Stimulated activated CD8-positive, alpha-beta memory T cell treated with anti-CD3 and anti-CD28 coated beads, Interleukin-7, amount 100 ng/mL, for 1 hour (primary cell): ENCODE measurements at places on chromosomes 7 and 10.

DNA sequence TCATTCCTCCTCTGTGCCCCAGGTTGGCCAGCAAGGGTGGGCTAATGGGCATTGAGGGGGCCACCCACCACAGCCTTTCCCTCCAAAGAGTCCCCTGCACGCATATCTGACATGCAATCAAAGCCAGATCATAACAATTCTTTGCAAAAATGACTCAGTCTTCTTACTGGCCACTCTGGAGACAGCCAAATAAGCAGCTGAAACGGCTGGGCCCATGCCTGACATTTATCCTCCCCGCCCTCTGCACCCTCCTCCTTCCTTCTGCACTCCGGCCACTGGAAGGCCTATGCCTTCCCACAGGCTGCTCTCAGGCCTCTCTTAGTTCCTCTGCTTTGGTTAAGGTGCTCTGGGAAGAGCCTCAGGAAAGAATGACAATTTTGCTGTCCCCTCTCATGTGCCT is 29.2 kb upstream of the NPFFR1 start:
- no peak for DNase-seq

GRCh38 chr7:113144817-113145216 is 26.5 kb upstream of the SMIM30 start:
- no peak for DNase-seq

DNA sequence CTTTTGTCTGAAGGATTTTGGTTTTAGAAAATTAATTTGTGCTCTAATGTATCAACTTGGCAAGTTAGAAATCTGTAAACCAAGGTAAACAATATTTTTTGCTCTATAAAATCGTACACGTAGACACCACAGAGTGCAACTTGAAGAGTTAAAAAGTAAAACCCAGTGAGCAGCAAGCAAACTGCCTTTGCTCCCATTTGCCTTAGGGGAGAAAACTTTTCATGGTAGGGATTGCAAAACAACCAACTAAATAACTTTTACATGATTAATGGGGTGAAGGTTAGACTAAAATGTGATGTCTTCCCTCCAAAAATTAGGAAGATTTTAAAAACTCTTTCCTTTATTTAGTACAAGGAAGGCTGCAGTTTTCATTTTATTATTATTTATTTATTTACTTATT is 224.2 kb upstream of the LYZL1 start:
- DNase-seq = no peak

DNA sequence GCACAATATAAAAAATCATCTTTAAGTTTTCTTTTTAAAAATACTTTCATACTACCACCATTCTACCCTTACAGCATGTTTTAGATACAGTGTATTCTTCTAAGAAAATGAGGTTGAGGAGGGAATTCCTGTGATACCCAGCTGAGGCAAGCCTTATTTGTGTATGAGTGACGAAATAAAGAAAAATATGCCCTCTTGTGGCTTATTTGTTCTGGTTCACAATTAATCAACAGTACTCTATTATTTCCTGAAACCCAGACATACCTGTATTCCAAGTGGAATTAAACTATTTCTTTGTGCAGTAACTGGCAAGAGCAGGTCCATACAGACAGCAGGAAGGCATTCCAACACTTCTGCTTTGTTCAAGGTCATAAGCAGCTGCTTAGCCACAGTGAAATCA is 4.5 kb upstream of the SEMA3D start:
- no peak for DNase-seq

- DNase-seq = no peak
Observed at GRCh38 chr7:129525225-129525862, 23.0 kb downstream of the SMKR1 start.

DNA sequence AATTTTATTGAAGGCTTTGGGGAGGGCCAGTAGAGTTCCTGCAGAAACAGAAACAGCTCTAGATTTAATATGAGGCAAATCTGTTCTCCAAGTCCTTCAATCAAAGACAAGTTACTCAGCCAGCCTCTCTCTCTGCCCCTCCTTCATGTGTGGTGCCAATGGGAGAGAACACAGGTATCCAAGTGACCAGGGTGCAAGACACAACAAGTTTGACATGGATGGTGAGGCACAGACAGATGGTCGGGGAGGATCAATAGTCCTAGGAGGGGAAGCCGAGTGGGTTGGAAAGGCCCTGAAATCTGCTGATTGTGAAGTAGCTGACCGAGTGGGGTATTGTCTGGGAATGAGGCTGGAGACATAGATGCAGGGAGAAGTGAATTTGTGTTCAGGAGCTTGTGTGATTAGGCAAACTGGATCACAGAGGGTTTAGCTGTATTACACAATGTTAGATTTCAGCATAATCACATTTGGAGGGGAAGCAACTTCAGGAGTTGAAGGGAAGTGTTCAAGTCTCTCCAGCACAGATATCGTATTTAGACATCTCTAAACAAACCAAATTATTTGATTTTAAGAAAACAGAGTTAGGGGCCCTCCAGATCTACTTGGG is 1.5 kb downstream of the GIMAP1 start:
- no peak for DNase-seq

- no peak for DNase-seq
Observed at GRCh38 chr10:90417029-90417428, 440.8 kb downstream of the HTR7 start.

DNA sequence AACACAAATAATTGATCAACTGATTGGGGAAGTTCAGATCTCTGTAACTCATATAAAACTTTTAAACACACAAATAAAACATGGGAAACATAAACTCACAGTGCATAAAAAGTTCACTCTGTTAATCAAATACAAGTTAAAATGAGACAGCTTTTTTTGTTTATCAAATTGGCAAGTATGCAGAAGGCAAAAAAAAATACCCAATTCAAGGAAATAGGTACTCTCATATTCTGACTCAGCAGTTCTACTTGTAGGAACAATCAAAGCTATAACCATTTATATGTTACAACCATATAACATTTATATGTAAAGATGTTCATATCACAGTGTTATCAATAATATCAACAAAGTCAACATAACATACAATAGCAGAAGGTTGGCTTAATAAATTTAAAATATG is 102.0 kb downstream of the CNOT4 start:
- DNase-seq = no peak

- no peak for DNase-seq
Observed at GRCh38 chr7:36023033-36023560, 130.0 kb upstream of the EEPD1 start.

DNA sequence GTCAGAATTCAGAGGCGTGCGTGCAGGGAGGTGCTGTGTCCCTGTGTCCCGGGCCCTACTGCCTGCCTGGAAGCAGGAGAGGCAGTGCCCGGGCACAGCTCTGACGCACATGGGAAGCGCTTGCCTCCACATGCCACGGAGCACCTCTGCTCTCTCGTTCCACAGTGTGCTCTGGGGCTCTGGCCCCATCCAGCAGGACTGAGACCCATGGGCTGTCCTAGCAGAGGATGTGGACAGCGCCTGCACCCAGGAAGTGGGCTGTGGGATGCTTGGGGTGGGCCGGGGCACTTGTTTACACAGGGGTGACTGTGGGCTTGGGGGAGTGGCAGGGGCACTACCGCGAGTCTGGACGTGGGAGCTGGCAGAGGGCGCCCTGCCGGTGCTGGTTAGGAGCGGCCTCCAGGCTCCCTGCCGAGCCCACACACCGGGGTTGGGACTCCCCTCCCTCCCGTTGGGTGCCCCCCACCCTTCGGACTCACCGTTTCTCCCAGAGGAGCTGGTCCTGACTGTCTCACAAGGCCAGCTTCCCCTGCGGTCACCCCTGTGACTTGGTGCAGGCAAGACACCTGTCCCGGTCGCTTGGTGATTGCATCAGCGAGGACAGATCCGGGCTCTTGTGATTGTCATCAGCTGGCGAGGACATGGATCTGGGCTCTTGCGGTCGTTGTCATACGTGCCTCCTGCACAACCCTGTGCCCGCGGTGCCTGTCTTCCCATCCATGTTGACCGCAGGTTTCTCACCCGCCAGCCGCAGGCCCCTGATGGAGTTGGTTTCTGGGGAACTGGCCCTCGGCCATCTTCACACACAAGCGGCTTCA is 83.1 kb downstream of the NKX6-2 start:
- no peak for DNase-seq

GRCh38 chr10:44993226-44993921 is 7.3 kb upstream of the ZNF22 start:
- no peak for DNase-seq

- DNase-seq = no peak
Observed at GRCh38 chr10:30763918-30764317, 134.4 kb upstream of the LYZL2 start.

DNA sequence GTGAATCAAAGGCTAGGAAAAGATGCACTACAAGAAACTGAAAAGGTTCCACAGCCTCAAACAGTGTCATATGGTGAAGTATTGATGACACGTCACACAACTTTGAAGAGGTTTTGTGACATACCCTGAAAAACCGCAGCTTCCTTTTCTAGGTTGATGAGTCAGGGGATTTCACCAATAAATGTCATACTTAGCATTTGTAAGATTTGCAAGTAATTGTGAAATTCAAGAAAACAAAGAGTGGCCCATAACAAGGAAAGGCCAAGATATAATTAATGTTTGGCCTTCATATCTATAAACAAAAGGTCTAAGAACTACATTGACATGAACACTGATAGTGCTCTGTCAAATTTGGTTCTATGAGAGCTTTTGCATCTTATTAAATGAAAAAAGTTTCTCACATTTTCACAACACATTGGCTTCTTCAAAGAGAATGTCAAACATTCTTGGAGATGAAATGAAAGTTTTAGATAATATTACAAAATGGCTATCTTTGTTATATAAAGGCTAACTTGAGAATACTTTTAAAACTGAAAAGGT is 62.0 kb upstream of the NAMPT start:
- no peak for DNase-seq

GRCh38 chr10:89745903-89746302 is 44.5 kb downstream of the KIF20B start:
- no peak for DNase-seq

DNA sequence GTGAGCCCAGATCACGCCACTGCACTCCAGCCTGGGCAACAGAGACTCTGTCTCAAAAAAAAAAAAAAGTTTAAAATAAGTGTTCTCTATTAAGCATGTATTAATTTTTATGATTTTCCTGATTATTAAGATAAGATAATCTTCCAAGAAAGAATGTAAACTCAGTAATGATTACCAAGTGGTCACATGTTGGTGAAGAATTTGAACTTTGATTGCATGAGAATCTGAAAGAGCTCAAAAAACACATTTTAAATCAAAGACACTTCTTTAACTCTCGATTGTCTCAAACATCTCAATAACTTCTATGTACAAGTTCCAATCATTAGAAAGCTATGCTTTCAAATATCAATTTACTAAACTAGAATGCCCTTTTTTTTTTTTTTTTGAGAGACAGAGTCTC is 33.8 kb downstream of the SNX8 start:
- no peak for DNase-seq

DNA sequence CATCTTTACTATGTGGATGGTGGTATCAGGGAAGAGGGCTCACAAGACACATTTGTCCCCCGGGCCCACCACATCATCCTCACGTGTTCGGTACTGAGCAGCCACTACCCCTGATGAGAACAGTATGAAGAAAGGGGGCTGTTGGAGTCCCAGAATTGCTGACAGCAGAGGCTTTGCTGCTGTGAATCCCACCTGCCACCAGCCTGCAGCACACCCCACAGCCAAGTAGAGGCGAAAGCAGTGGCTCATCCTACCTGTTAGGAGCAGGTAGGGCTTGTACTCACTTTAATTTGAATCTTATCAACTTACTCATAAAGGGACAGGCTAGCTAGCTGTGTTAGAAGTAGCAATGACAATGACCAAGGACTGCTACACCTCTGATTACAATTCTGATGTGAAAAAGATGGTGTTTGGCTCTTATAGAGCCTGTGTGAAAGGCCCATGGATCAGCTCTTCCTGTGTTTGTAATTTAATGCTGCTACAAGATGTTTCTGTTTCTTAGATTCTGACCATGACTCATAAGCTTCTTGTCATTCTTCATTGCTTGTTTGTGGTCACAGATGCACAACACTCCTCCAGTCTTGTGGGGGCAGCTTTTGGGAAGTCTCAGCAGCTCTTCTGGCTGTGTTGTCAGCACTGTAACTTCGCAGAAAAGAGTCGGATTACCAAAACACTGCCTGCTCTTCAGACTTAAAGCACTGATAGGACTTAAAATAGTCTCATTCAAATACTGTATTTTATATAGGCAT is 9.1 kb upstream of the CSGALNACT2 start:
- DNase-seq = no peak

DNA sequence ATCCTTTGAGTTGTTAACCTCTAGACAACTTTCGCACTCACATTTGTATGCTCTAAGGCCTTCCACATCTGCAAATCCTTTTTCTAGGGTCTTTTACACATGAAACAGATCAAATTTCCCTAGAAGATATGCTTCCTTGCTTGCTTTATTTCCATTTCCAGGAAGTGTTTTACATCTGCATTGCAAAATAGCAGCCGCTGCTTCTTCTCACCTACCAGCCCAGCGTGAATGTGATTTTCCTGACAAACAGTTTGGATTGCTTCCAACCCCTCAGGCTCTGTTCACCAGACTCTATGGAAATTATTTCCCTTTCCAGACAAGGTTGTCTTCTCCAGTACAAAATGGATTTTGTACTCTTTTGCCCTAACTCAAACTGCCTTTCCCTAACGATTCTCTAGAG is 50.9 kb upstream of the PAPSS2 start:
- DNase-seq = no peak

- no peak for DNase-seq
Observed at GRCh38 chr7:75050501-75050900, 23.1 kb downstream of the RCC1L start.

DNA sequence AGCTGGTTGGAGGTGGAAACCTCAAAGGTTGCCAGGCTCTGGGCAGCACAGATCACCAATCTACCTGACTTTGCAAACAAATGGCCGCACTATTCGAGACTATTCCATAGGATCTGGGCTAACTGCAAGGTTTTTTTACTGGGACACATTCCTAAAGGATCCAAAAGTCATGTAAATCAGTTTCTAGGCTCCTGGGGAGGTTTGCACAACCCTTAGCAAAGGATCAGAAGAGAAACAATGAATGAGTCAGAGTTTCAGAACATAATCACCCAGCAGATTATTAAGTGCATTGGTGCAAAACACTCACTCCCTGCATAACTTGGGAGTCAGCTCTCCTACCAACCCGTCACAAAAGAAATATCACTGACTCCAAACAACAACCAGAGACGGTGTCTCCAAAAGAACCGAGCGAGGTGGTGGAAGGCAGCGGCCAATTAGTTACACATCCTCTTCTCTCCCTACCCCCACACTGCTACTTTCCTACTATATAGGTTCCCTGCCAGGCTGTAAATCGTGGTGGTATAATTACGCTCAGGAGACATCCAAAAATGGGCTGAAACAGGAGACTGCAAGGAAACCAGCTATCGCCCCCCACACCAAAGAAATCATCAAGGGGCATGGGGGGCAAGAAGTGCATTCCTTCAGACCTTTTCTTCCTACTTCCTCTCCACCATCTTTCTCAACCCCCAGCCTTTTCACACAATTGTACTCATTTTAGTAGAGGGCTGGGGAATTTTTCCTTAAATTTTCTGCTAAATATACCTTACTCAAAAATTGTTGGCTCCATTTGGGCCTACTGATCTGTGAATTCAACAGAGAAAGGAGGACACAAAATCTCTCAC is 3.2 kb downstream of the UBE2H start:
- DNase-seq = no peak
